ENCODE measurements at places on chromosomes 5 and 9.

- DNase-seq = no peak
Observed at GRCh38 chr9:9352877-9353481, 1259.8 kb downstream of the PTPRD start.

DNA sequence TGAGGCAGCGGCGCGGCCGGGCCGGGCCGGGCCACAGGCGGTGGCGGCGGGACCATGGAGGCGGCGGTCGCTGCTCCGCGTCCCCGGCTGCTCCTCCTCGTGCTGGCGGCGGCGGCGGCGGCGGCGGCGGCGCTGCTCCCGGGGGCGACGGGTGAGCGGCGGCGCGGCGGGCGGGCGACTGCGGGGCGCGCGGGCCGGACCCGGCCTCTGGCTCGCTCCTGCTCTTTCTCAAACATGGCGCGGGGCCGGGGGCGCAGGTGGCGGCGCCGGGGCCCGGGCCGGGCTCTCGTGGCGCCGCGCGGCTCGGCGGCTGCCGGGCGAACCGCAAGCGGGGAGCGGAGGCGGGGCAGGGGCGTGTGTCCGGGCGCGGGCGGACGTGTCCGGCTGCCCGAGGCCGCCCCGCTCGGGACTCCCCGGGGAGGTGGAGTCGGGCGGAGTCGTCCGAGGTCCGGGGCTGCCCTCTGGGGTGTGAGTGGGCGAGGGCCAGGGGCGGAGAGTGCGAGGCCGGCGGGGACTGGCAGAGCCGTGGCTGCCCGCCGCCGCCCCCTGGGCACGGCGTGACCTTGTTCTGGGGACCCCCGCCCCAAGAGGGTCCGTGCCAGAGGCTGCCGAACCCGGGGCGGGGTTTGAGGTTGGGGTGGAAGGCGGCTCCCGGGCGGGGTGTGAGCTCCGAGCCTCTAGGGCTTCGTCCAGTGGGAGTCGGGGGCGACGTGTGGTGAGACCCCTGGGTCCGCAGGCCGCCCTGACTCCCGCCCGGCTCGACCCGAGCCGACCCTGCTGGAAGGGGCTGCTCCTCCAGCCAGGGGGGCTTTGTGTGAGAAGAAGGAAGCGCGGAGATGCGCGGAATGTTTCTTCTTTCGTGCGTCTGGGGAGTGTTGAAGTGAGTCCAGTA lies 485 bp downstream of the TGFBR1 start:
- DNase-seq = peak; percentile 91

GRCh38 chr5:31504529-31504928 lies 27.4 kb downstream of the DROSHA start:
- DNase-seq = no peak

GRCh38 chr9:75889577-75889976 lies 896 bp upstream of the PCSK5 start:
- DNase-seq = no peak

- DNase-seq = no peak
Observed at GRCh38 chr5:156219483-156220005, 107.4 kb upstream of the SGCD start.

GRCh38 chr5:102893942-102894341 lies 138.8 kb downstream of the PAM start:
- DNase-seq = no peak

GRCh38 chr5:868428-869135 lies 17.8 kb upstream of the ZDHHC11 start:
- no peak for DNase-seq

DNA sequence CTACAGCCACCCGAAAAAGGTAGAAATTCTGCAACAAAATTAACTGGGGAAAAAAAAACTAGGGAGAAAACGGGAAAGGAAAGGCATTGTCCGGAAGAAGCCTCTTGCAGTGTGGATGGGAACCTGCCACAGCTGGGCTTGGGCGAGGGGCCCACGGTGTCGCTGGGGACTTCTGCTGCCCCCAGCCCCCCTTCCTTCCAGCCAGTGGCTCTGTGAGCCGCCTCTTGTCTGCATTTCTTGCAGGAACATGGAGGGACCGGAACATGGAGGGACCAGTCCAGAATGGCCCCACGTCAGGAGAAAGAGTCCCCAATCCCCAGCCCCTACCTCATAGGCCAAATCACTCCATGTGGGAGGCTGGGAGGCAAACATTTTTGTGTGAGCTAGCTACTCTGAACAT lies 36.9 kb upstream of the EXOC3 start:
- no peak for DNase-seq

- DNase-seq = no peak
Observed at GRCh38 chr5:8012131-8012977, 143.4 kb downstream of the MTRR start.

DNA sequence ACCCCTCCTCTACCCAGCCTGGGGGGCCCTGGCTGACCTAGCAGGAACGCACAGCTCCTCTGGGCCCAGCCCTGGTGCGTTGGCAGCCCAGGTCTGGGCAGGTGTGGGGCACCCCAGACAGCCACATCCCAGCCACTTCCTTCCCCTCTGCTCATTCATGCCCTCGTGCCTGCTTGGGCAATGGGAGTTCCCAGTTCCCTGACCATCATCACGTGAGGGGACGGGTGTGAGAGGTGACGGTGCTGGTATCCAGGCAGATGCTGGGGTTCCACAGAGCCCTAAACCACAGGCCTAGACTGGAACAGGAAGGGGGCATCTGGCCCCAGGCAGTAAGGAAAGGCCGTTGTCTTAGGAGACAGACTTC lies 8.4 kb downstream of the RALGDS start:
- DNase-seq = peak; percentile 90
